Right kidney (tissue), 9 donors: ENCODE measurements at places on chromosomes 6 and 20.

- no peak for DNase-seq
These were observed 16.3 kb downstream of the LRRC1 start for GRCh38 chr6:53811082-53811481.

DNA sequence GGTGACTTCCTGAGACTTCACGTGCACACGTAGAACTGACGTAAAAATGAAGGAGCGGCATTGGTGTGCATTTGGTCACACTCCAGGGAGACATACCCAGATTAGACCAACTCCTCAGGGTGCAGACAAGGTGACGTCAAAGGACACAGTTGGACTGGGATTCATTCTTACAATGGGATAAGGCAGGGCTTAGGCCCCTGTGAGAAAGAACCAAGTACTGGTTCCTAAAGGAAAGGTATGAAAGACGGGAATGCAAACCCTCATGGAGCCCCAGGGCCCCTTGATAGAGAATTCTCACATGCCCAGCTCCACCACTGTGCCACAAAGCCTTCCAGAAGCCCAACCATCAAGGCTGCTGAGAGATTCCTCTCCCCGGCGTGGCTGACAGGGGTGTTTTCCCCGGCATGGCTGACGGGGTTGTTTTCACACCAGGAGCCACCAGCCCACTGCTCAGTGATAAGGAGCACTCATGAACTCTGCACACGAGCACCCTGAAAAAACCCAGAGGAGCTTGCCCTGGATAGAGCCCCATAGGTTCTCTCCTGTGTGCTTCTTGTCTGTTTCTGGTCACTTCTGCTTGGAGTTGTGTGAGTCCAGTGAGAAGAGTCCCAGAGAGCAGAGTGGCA is 90.1 kb downstream of the CAP2 start:
- no peak for DNase-seq

DNA sequence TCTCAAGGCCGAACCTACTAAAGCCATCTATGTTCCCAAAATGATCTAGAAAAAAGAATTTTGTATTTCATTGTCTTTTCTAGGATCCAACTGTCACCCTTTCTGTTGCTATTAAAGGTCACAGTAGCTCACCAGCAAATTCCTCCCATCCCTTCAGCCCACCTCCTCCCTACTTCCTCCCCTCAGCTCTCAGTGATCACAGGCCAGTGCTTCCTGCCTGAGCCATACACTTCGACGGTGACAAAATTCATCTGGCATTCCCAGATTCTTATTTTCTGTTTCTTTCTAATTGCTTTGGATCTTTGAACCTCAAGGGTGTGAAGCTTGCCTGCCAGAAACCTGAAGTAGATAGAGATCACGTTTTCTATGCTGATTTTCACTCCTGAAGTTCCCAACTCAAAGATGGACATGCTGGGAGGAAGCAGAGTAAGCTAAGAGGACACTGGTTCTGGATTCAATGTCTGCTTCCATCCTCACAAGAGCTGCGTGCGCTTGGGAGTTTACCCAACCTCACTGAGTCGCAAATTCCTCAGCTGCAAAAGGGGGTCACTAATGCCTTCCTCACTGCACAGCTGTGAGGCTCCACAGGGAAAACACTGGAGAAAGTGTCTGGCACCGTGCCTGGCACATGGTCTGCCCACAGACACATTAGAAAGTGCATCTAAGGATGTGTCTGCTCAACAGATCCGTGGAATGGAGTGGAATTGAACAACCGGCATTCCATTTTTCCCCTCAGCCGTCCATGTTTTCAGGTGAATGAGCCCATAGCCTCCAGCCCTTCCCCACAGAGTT is 34.5 kb downstream of the MDGA1 start:
- DNase-seq = no peak

DNA sequence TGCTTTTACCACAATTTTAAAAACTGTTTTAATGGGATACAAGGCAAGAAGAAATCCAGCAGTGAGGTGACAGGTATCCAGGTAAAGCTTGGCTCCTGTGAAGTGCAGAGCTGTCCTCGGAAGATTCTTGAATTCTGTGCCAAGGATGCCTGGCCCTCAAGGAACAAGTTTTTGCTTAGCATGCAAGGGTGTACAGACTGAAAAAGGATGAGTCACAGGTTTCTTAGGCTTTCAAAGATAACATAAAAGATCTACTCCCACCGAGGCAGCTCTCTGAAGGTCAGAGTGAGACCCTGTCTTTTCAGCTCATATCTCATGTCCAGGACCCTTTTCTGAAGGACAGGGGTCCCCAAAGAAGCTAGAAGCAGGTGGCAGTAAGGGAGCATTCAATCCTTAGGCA is 83.3 kb downstream of the CHD6 start:
- no peak for DNase-seq

- no peak for DNase-seq
These were observed 276.3 kb downstream of the PAX1 start for GRCh38 chr20:21981597-21982344.
